ENCODE measurements at places on chromosomes 1 and 21. TPM values are rescaled to one million over a fixed set of nuclear protein-coding genes. Genes with fewer than 3 reads are reported as not detected.

Gene SPRR2F
- total RNA-seq: not detected

Gene NR1I3
- total RNA-seq: not detected

Gene PLA2G5
- total RNA-seq: not detected

Gene TBX19
- 3.6 TPM for total RNA-seq

Gene DSCAM
- total RNA-seq: not detected

Gene RNF186
- not detected for total RNA-seq

Gene KLF17
- total RNA-seq: not detected

Gene OR2G3
- total RNA-seq: not detected

Gene HLCS
- 14.7 TPM for total RNA-seq

GRCh38 chr21:18178509-18178908, 66.1 kb upstream of the CHODL start:
- DNase-seq: no peak

GRCh38 chr1:154212083-154212482, 6.0 kb upstream of the CFAP141 start:
- no peak for DNase-seq

DNA sequence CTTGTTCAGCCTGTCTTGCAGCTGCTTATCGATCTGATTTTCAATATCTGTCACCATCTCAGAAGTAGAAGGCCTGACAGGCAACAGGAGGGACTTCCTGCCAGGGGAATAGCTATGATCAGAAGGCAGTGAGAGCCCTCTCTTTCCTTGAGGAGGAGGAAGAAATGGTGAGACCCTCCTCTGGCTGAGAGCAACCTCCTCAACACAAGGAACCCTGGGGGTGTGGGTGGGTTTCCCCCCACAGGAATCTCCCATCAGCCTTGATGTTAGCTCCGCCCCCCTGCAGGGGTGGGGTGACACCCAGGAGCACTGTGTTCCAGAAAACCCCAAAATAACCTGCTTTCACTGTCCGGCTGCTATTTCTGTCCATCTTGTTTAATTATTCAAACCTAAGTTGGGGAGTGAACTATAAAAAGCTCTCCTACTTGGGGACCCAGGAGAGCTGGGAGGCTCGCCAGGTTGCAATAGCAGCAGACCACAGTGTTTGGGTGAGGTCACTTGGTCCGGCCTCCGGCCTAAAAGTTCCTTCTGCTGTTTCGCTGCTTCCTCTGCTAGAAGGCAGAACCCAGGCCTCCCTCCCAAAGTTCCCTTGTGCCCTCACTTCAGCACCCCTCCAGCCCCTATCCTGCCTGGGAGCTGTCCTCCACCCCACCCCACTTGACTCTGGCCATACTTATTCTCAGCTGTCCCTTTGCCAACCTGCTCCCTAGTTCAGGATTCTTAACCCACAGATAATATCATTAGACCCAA, 7.8 kb upstream of the MEF2D start:
- no peak for DNase-seq

- DNase-seq: no peak
Observed at GRCh38 chr21:39004634-39005501, 178.4 kb downstream of the PSMG1 start.

DNA sequence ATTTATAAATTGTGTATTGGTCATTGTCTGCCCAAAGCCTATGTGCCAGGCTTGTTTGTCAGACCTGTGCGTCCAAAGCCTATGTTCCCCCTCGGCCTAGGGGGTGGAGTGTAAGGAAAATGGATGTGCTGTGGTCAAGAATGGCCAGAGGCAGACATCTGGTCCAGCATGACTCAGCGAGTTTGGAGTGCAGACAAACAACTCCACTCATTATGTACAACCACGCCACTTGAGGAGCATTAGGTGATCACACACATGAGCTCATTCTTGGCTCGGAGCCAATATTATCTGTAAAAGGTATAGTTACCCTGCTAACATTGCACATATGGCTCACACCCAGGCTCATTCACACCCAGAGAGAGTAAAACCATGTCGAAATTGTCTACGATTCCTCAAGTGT, 1047.6 kb upstream of the ADGRL4 start:
- no peak for DNase-seq

DNA sequence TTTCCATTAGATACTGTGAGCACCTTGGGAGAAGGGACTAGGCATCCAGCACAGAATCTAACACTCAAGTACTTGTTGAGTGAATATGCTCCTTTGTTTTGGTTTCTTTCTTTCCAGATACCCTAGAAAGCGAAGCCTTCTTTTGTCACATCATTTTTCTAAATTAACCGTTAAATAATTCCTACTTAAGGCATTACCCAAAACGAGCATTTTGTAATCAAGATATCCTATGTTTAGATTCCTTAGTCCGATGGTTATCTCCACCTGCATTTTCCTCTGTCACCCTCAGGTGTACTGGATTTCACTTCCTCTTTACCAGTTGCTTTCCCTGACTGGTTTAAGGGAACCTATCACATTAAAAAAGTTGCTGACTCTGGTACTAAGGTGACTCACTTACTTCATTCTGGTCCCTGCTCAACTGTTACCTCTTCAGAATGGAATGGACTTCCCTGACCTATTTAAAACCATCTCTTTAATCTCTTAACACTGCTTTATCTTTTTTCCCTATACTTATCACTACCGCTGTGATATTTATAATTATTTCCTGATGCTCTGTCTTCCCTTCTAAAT, 3.2 kb downstream of the B3GALNT2 start:
- no peak for DNase-seq

DNA sequence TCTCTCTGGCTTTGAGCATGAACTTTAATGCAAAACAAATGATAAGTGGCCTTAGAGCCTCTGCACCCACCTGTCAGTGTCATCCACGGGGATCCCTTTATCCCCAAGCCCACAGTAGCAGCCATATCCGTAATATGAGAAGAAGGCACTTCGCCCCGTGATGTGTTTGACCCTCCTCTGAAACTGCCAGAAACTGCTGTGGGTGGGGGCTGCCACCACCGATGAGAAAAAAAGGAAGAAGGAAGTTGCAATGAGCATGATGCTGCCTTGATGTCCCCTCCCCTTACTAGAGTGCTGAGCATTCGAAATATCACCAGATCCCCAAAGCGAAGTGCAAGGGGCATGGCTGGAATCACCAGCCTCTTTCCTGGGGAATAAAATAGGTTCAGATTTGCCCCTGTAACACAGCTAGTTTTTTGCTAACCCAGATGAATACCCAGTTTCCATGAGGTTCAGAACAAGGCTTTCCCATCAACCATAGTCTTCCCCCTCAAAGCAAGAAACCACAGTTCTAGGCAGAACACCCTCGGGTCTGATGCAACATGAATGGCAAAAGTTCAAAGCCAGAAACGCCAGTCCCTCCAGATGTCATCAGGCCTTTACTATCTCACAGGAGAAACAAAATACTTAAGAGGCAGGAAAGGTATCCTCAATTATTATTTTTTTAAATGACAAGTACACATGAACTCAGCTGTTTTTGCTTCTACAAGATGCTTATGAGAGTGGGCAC, 10.8 kb upstream of the UBXN10 start:
- no peak for DNase-seq

- peak; percentile 74 for DNase-seq
Observed at GRCh38 chr1:204363335-204364114, 3.8 kb upstream of the PLEKHA6 start.

GRCh38 chr1:34796990-34797389, 4.2 kb downstream of the GJA4 start:
- DNase-seq: no peak

DNA sequence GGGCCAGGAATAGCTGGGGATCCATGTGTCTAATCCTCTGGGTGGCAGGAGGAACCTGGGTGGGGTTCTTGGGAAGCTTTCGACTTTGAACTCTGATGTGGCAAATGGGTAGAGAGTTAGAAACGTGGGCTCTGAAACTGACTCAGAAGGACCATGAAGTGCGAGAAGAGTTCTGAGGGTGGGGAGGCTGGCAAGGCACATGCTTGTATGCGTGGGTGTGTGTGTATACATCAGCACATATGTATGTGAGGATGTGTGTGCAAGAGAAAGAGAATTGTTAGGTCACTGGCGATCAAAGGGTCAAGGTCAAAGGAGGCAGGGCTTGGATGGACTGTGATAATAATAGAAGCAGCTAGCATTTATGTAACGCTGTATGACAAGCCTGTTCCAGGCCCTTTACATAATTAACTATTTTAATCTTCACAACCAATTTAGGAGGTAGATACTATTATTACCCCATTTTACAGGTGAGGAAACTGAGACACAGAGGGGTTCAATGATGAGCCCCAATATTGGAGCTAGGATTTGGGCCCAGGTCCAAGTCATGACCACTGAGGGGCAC, 84.5 kb upstream of the POU3F1 start:
- DNase-seq: no peak

- no peak for DNase-seq
Observed at GRCh38 chr1:209854196-209854595, 26.4 kb downstream of the UTP25 start.

DNA sequence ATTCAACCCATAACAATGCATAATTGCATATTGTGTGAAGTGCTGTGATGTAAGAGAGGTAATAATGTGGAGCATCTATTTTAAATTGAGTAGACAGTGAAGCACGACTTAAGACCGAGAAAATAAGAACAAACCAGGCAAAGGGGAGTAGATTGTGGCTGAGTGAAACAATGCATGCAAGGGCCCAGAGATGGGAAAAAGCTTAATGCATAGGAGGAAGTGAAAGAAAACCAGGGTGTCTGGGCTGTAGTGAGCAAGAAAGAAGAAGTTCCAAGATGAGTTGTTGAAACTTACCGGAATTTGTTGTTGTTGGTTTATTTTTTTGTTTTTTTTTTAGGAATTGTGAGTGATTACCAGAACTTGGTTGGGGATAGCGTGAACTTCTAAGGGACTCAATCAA, 104.7 kb downstream of the SNX7 start:
- no peak for DNase-seq

DNA sequence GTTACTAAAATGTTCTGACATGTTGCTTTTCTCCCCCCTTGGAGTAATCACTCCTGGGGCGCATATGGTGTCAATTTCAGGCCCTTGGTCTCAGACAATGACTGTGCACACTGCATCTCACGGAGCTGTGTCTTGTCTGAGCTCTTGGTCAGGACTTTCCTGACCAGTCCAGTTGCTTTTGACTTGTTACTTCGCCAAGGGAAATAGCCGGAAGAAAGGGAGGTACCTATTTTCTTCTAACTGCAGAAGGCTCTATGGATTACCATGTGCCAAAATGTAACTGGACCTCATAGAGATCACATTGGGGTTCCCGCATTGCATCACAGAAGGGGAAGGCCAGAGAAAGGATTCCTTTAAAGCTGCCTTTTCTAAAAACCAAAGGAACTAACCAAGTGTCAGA, 68.6 kb downstream of the SPAG17 start:
- no peak for DNase-seq

GRCh38 chr21:38671773-38672172, 134.0 kb upstream of the ETS2 start:
- no peak for DNase-seq
